T-helper 2 cell treated with Interferon-gamma antibody and Interleukin-4, amounts not matched to agents 5 μg/mL and 100 μg/mL, for 36 hours (primary cell): ENCODE measurements at places on chromosomes 4 and X.

DNA sequence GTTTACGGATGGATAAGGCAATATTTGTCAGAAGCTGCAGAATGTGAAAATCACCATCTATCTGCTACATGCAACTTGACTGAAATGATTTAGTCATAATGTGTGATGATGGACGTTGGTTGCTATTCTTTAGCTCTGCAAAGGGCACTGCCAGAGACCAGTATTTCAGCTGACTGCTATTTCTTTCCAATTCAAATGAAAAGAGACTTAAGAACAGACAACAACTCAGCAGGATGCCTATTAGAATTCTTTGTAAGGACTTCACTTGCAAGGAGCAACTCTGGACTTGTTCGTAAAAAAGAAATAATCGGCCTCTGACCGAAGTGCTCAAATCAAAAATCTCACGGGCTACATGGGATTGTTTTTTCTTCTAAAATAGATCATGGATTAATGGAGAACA lies 262.7 kb downstream of the DHX15 start:
- DNase-seq = no peak

- DNase-seq = no peak
These were observed 155.7 kb upstream of the MAP3K15 start for GRCh38 chrX:19670854-19671620.

- no peak for DNase-seq
These were observed 44.1 kb downstream of the PPM1K start for GRCh38 chr4:88240297-88240714.

DNA sequence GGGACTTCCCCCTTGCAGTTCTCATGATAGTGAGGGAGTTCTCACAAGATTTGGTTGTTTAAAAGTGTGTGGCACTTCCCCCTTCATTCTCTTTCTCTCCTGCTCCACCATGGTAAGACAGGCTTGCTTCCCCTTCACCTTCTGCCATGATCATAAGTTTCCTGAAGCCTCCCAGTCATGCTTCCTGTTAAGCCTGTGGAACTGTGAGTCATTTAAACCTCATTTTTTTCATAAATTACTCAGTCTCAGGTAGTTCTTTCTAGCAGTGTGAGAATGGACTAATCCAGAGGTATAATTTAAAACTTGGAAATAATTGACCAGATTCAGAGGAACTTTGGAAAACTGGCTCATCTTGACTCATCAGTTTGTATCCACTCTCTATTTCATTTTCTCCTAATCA lies 129.0 kb downstream of the TMEM47 start:
- DNase-seq = no peak

- no peak for DNase-seq
These were observed 30.2 kb downstream of the DYNLT3 start for GRCh38 chrX:37817176-37817575.

DNA sequence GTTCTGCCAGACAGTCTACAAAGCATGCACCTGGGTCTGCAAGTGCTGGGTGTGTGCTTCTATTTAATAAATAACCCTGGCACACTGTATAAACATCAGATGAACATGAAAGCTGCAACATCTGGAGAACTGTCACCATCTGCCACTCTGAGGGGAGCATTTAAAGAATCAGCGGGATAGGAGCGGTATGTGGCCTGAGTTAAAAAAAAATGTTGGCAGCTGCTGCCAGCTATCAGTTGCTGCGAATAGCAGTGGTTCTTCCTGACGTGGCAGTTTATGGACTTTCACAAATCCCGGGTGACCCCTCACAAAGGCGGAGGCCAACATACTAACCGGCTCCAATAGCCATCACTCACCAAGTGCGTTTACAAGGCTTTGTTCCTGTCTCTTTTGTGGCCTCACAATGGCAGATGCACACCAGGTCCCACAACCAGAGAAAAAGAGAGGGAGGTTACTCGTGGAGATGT lies 95.1 kb downstream of the RASL11B start:
- DNase-seq = no peak

GRCh38 chrX:10387011-10387410 lies 230.2 kb downstream of the CLCN4 start:
- no peak for DNase-seq

DNA sequence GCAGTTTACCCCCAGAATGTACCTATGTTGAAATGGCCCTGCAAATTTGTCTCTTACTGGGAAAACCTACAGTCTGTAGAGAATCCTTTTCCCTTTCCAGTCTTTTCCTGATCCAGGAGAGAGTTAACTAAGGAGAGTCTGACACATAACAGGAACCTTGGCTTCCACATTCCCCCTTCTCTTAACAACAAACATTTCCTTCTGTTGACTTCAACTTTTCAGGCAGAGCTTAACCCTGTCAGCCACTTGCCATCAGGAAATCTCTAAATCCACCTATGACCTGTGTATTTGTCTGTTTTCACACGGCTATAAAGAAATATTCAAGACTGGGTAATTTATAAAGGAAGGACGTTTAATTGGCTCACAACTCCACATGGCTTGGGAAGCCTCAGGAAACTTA lies 45.6 kb upstream of the GPR78 start:
- no peak for DNase-seq

DNA sequence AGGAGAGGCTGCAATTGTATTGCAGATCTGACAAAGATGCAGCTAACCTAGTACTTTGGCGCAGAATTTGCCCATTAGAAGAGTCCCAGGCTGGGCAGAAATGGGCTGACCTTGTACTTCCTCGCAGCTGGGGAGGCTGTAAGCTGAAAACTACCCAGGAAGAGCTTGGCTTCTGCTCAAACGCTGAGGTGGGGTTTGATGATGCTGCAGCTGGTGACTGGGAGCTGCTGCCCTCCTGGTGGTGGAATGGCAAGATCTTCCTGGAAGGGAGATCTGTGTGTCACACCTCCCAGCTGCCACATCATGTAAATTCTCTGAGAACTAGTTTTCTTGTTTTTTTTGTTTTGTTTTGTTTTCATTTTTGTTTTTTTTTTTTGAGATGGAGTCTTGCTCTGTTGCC lies 17.4 kb downstream of the CCNG2 start:
- DNase-seq = no peak

- no peak for DNase-seq
These were observed 85.5 kb downstream of the PSAPL1 start for GRCh38 chr4:7348946-7349900.

DNA sequence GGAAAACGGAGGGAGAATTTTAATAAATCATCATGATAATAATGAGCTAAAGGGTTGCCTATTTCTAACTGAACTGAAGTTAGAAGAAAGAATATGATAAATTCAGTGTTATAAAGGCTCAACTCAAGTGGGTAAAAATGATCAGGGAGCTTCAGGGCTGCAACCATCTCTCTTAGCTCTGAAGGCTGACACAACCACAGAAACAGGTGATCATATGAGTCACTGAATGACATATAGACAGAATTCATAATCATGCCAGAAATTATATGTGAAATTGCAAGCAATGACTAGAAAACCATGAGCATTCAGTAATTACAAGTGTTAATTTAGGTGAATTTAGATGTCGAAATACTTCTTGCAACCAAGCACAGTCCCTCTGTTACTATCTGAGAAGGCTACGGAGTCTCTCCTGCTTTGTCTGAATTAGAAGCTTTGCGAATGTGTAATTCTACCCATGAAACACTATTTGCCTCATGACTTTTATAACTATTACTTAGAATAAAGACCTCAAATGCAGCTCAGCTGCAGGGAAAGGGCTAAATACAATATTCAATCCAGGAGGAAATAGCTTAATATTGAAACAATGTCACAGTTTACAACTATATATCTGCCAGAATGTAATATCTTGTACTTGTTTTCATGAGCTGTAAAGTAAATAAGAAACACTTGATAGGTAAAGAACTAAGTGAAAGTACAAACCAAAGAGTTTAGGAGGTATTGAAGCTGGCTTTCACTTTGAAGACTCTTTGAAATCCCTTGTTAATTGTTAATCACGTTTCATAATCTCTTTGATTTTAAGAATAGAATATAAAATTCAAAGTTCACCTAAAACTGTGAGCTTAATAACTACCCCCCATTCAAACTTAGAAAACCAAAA lies 1972.6 kb downstream of the ARAP2 start:
- DNase-seq = no peak

GRCh38 chrX:120662662-120663061 lies 32.8 kb upstream of the C1GALT1C1 start:
- DNase-seq = no peak
